Memory B cell (primary cell): ENCODE measurements at places on chromosomes 13 and 19.

DNA sequence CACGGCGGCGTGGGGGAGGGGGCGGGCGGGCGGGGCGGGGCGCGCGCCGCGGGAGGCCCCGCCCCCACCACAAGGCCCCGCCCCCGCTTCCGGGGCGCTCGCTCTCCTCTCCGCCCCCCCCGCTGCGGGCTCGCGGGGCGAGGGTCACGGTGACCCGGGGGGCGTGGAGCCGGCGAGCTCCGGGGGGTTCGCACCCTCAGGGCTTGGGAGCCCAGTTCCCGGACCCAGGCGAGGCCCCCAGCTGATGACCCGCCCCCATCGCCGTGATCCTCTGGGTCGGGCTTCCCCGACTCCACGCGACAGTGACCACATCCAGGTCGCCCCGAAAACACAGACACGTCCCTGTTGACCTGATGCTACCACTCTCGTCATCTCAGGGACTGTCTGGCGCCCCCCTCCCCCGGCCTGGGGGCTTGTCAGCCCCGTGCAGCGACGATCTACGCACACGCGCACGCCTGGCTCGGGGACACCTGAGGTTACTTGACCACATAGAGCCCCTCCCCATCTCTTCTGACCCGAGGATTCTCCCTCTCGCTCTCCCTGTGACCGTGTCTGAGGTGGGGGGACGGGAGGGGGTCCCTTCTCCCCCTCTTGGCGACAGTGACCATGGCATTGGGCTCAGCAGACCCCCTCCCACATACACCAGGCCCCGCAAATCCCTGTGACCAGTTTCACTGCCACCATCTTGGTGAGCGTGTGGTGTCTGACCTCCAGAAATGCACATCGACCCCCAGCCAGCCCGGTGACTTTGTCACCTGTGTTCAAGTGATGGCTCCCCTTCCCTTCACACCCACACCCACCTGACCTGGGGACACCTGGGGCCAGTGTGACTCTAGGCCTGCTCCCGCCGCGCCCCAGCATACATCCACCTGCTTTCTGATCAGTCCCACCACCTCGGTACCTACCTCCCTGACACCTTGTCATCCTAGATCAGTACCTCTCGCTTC lies 670 bp downstream of the MAP2K7 start:
- peak; percentile 82 for DNase-seq

GRCh38 chr13:110616103-110617101 lies 1.1 kb downstream of the NAXD start:
- DNase-seq = peak; percentile 27

DNA sequence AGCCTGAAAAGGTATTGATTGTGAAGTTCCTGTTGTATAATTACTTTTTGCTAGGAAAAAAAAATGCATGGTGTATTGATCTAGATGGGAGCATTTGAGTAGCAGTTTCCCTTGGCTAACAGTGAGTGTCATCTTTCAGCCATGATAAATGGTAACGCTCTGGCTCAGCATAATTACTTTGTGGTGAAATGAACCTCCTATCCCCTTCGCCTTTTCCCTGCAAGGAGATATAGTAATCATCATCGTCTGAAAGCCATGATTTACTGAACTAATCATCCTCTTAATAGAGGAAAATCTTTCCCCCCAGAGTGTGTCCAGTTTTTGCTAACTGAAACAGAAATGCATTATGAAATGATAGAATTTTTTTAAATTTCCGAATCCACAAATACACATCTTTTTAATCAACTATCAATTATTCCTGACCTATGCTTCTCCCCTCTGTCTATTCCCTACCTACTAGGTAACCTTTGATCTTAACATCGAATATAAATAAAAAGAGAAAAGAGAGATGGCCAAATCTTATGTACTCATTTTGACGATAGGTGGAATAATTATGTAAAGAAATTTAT lies 88.7 kb downstream of the MAB21L1 start:
- no peak for DNase-seq

- no peak for DNase-seq
Observed at GRCh38 chr19:40266119-40266518, 19.0 kb downstream of the AKT2 start.

GRCh38 chr13:106159295-106160195 lies 375.9 kb downstream of the EFNB2 start:
- DNase-seq = no peak

GRCh38 chr19:16677055-16677454 lies 16.1 kb downstream of the TMEM38A start:
- no peak for DNase-seq

GRCh38 chr19:8578642-8579265 lies 1.5 kb upstream of the MYO1F start:
- peak; percentile 81 for DNase-seq

DNA sequence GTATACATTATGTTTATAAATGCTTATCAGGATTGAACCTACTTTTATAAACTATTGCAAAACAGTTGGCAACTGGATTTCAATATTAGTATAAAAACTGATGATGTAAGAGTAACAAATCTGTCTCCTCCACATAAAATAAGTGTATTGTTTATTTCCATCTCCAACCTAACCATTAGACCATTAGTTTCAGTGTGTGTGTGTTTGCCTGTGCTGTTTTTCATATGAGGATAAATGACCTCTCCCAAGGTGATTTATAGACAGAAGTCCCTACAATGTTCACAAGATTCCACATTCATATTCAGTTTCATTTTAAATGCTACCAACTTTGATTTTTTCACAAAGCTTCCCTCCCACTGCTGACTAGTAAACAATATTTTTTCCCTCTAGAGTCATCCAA lies 871.6 kb downstream of the PCDH9 start:
- no peak for DNase-seq

- no peak for DNase-seq
Observed at GRCh38 chr13:100473501-100474044, 115.0 kb downstream of the GGACT start.

- no peak for DNase-seq
Observed at GRCh38 chr13:48500652-48501197, 32.2 kb downstream of the RCBTB2 start.
